NCI-H1436 (cell line): ENCODE measurements at places on chromosomes 5 and 9.

- no peak for DNase-seq
Measured at GRCh38 chr5:145598184-145598583, 237.0 kb downstream of the PRELID2 start.

DNA sequence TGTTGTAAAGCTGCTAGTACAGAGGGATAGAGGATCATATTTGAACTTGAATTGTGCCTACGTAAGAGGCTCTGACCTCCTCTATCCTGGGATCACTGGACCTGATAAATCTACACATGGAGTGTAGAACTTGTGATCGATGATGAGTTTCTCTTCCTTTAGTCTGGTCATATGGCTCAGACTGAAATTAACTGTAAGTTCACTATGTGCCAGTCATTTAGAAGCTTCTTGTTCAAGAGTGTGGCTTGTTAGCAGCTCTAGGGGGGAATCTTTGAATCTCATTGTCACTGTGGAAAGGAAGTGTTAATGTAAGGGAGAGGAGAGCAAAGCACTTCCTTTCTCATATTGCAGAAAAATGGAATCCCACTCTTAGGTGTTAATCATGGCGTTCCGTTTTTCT, 12.1 kb downstream of the ZBTB34 start:
- DNase-seq: no peak

DNA sequence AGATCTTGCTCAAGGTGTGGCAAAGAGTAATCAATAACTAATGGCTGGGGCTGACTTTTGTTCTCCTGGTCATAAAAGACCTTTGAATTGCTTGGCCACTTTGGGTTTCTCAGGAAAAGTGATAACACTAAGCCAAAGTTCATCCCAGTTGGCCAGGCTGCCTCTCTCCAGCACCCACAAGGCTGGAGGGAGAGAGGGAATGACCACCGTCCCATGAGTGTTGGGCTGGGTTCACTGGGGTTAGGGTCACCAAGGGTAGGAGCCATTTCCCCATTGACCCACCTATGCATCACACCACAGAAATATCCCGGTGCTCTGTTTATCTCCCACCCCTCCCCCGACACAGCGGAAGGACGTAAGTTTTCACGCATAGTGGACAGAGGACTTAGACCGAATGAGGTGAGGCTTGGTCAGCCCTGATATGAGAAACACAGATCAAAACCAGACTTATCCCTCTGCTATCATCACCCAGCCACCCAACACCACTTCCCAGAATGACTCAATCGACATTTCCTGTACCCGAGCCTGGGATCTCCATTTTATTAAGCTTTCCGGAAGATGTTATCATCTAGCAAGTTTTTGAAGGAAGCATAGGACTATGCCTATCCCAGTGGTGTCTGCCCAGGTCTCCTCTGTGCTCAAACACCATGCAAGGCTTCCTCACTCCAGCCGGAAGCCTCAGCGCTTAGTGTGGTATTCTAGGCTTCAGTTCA, 27.0 kb upstream of the PPARGC1B start:
- no peak for DNase-seq

DNA sequence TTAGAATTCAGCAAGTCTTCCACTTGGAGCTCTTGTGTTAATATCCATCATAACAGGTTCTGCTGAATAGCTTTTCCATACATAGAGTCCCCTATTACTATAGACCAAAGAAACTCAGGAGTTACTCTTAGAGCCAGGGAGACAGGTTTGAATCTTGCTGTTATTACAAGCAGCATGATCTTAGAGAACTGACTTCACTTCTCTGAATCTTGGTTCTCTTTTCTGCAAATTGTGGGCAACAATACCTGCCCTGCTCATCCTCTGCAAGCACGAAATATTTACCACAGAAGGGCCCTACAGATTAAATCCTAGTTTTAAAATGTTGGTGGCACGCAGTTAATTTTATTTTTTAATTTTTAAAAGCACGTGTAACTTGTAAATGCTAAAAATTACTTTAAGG, 111.7 kb downstream of the TLR4 start:
- DNase-seq: no peak

GRCh38 chr9:70902692-70903131, 218.7 kb downstream of the TRPM3 start:
- no peak for DNase-seq

DNA sequence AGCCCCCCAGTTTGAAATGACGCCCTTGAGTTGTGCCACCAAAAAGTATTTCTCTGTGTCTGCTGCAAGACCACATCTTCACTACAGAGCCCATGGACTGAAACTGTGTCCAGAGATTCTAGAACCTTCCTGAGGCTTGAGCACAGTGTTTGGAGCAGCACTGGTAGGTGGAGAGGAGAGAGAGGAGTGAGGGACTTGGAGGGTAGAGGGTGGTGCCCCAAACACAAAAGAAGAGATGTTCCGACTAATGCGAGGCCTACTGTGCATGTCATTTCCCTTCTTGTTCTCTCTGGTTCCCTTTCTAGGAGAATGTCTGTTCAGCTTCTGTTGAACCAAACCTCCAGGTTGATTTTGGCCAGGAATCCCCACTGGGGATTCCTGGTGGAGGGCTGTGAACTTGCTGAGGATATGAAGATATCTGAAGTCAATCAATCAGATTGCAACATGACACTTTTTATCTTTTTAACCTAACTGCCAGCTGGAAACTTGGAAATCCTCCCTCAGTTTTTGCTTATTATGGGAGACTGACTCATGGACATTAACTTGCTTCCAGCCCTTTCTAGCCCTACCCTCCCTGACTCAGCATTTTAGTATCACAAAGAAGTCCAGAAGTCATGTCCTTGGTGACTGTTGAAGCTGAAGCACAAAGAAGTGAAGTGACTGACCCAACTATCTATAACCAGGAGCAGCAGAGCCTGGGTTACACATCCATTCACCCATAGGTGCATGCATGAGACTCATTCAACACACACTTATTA, 154.5 kb downstream of the NR3C1 start:
- DNase-seq: no peak

GRCh38 chr9:128296340-128297220, 20.5 kb downstream of the SWI5 start:
- no peak for DNase-seq

DNA sequence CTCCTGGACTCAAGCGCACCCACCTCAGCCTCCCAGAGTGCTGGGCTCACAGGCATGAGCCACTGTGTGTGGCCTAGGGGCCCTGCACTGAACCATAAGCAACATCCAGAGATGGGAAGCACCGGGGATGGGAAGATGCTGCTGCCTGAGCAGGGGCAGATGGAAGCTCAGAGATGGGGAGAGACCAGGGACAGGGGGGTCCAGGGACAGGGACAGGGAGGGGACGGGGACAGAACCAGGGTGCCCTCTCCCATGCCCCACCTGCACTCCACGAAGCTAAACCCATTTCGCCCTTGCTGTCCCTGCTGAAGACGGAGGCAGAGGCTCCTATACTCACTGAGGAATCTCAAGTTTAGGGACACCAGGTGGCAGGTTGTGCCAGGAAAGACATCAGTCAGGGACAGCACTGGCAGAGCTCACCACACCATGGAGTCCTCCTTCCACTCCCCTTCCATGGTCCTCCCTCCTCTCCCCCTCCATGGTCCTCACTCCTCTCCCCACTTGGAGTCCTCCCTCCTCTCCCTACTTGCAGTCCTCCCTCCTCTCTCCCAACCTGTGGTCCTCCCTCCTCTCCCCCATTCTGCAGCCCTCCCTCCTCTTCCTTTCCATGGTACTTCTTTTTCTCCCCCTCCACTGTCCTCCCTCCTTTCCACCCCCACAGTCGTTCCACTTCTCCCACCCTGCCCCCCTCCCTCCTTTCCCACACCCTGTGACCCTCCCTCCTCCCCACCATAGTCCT, 45.5 kb upstream of the LRRC14B start:
- DNase-seq: no peak

DNA sequence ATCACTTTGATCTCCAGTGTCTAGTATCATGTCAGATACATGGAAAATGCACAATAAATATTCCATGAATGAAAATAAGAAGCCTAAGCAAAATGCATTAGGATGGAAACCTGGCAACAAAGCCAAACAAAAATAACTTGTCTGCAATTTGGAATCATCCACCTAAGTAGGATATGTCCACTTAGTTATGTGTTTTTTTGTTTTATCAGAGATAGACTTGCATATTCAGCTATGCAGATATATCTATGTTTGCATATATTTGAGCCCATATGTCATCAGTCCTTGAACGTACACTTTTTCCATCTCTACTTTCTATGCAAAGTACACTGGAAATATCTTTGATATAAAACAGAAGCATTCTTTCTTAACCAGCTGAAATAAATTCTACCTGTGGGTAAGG, 707.1 kb downstream of the EFNA5 start:
- DNase-seq: no peak

DNA sequence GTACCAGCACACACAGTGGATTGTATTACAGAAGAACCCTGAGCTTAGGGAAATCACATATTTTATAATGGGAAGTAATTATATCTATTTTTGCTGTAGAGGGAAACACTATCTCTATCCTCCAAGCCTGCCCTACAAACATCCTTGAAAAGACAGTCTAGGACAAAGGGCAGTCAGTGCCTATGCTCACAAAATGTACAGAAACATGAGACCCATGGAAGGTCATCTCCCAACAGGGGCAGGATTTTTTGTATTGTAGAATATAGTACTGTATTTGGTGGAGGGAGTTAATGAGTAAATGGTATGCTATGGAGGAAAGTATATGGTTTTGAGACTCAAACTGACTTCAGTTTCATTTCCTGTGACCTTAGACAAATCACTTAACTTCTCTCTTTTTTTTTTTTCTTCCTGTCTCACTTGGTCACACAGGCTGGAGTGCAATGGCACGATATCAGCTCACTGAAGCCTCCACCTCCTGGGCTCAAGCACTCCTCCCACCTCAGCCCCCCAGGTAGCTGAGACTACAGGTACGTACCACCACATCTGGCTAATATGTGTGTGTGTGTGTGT, 5.8 kb upstream of the RAB14 start:
- DNase-seq: no peak

DNA sequence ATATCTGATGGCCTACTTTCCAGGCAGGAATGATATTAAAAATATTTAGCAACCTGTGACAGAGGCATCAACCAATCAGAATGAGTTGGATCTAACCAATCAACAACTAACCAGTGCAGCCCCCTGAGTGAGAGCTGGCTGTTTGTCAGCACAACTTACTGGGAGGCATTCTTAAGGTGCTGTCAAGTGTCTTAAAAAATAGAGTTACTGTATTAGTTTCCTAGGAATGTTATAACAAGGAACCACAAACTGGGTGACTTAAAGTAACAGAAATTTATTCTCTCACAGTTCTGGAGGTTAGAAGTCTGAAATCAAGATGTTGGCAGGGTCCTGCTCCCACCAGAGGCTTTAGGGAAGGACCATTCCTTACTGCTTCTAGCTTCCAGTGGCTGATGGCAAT, 85.2 kb downstream of the ATG10 start:
- no peak for DNase-seq

DNA sequence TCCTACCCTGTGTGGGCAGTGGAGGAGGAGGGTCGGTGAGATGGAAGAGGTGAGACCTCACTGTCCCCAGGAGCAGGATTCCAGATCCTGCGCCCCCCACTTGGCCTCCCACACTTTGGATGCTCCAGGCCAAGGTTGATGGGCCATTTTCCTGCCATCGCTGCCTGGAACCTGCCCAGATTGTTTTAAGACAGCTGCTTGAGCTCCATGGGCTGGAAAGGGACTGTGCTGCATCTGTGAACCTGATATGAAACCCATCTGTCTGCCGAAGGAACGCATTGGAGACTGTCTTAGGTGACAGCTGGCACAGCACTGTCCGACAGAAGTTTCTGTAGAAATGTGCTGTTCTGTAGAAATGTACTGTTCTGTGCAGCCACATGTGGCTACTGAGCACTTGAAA, 72.7 kb upstream of the SLC25A48 start:
- DNase-seq: no peak

DNA sequence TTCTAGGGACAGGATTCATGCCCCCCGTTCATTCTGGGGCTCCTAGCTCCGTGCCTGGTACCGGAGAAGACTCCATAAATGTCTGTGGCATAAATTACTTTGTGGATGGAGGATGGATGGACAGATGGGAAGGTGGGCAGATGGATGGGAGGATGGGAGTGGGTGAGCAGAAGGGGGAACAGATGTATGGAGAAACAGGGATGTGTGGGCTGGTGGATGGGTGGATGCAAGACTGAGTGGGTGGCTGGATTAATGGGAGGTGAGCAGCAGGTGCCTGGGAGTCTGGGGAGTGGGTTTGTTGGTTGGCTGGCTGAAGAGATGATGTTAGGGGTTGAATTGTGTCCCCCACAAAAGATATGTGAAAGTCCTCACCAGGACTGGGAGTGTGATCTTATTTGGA, 43.5 kb downstream of the SARDH start:
- DNase-seq: no peak

- DNase-seq: no peak
Measured at GRCh38 chr5:71013575-71013974, 11.6 kb downstream of the NAIP start.

DNA sequence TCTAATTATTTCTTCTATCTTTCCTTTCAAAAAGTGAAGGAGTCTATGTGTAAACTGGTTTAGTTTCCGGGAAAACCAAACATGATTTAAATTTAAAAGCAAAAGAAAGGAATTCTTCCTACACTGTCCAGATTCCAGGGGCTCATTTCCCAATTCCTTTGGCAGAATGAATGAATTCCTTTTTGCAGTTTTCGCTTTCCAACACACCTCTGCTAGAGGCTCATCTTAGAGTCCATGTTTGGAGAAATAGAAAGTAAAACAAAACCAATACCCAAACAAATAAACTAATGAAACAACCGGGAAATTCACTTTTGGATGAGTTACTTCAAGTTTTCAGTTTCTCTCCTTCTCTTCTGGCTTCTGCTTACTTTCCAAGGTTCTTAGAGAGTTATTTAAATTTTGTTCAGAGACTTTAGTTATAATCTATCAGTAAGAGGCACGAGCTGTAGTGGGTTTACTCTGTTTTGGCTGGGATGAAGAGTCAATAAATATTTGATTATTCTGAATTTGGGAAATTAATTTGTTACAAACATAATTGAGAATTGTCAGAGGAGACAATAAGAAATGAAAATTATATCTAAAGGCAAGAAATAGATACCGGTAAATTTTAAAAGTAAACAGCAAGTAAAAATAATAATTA, 365.0 kb upstream of the CDH9 start:
- no peak for DNase-seq

GRCh38 chr5:112703866-112704820, 33.5 kb upstream of the APC start:
- DNase-seq: no peak

GRCh38 chr9:34555002-34555348, 32.2 kb upstream of the ENHO start:
- DNase-seq: peak; percentile 12

- DNase-seq: no peak
Measured at GRCh38 chr5:19125956-19126713, 861.9 kb downstream of the CDH18 start.
